ENCODE measurements at places on chromosomes 5 and 9. TPM values are rescaled to one million over a fixed set of nuclear protein-coding genes. Genes with fewer than 3 reads are reported as not detected.

The INSL6 gene
- polyA plus RNA-seq, result 0.54 TPM

The TNPO1 gene
- polyA plus RNA-seq, result 108 TPM

The FBXO10 gene
- 14.8 TPM for polyA plus RNA-seq

The PDGFRB gene
- 151 TPM for polyA plus RNA-seq

The PRDM9 gene
- polyA plus RNA-seq, result 0.01 TPM

The S1PR3 gene
- 60.5 TPM for polyA plus RNA-seq

The OTP gene
- not detected for polyA plus RNA-seq

The MTAP gene
- 38.5 TPM for polyA plus RNA-seq

The SUSD1 gene
- 41.1 TPM for polyA plus RNA-seq

The PCDHGA1 gene
- 1.0 TPM for polyA plus RNA-seq

The TAS2R1 gene
- polyA plus RNA-seq, result not detected

The SNCAIP gene
- polyA plus RNA-seq, result 19.9 TPM

The OR1Q1 gene
- polyA plus RNA-seq, result not detected

The SLC27A4 gene
- polyA plus RNA-seq, result 18.0 TPM

The KIF4B gene
- polyA plus RNA-seq, result 0.28 TPM

The SPINK7 gene
- 0.14 TPM for polyA plus RNA-seq

DNA sequence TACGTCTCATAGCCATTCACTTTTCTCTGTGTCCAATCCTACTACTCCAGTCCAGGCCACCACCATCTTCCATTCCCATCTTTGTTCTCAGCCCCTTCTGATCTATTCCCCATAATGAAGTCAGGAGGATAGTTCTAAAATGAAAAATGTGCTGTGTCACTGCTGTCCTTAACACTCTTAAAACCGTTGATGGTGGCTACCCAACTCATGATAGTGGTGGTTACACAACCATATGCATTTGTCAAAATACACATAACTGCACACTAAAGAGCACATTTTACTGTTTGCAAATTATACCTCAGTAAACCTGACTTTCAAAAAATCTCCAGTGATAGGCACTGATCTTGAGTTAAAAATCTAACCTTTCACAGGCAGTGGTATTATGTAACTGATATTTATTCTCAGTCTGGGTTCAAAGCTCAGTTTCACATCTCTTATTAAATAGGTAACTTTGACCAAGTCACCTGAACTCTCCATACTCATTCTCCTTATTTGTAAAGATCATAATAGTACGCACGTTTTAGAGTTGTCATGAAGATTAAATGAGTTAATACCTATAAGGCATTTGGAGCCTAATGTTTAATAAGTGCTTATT lies 24.6 kb upstream of the ADRB2 start:
- no peak for DNase-seq

GRCh38 chr9:68931821-68932220 lies 82.1 kb downstream of the PRKACG start:
- no peak for DNase-seq

DNA sequence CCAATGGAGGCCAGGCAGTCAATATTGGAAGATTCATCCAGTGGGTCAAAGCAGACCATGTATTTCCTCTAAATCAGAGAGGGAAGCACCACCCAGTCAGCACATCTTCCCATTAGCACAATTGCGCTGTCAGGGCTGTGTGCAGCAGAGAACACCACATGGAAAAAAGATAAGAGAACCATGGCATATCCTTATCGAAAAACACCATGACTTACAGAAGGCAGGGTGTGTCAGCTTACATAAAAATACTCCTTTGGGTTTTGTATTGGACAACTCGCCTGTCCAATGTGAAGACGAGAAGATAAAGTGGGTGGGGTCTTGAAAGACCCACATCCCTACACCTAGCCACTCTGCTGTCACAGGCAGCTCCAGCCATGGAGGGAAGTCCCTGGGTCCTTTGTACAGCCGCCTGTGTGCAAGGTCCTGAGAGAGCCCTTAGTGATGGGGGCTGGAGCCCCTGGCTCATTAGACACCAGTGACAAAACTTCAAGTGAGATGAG lies 71.9 kb upstream of the SPATA31E1 start:
- no peak for DNase-seq

GRCh38 chr5:36369219-36369690 lies 67.6 kb upstream of the RANBP3L start:
- no peak for DNase-seq

- no peak for DNase-seq
These were observed 32.1 kb downstream of the GDNF start for GRCh38 chr5:37807621-37808301.

- no peak for DNase-seq
These were observed 54.4 kb downstream of the DROSHA start for GRCh38 chr5:31477516-31477915.

- DNase-seq, result no peak
These were observed 30.8 kb downstream of the COL15A1 start for GRCh38 chr9:98974554-98974953.

DNA sequence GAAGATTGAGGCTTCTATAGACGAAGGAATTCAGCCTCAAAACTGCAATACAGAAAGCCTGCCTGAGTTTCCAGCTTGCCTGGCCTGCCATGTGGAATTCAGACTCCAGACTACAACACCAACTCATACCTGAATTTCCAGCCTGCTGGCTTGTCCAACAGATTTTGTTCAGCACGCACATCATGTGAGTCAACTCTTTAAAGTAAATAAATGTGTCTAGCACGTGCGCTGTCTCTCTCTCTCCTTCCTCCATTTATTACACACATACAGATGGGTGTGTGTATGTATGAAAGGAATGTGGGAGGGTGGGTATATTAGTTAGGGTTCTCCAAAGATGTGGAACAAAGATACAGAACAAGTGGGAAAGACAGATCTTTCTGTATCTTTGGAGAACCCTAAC lies 82.4 kb upstream of the TAS2R1 start:
- no peak for DNase-seq

DNA sequence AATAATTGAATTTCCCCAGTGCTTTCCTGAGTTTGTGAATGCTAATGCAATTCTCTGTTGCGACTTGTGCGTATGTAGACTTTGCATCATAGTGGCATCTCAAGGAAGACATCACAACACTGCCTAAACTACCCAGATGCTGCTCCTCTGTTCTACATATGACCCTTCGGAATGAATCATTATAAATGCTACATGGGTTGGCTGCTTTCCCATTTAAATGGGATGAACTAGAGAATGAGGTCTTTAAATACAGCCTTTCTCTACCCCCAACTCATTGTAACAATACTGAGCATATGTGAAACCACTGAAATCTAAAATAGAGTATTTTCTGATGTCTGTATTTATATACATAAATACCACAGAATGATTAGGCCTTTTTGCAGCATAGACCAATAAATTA lies 136.6 kb upstream of the ICE1 start:
- DNase-seq, result no peak

DNA sequence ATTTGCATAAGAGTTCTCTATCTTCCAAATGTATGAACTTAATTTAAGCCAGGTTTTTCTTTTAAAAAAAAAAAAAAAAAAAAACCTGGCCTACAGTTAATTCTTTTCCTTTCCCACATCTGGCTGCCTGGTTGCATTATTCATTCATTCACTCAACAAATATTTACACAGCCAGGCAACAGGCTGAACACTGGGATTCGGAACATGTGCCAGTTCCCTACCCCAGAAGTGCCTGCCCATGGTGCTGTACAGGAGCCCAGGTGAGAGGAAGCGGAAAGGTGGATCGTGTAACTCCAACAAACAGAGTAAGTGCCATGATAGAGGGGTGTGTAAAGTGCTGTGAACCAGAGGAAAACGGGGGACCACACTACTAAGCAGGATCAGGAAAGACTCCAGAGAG lies 93.6 kb downstream of the CDK5RAP2 start:
- no peak for DNase-seq

DNA sequence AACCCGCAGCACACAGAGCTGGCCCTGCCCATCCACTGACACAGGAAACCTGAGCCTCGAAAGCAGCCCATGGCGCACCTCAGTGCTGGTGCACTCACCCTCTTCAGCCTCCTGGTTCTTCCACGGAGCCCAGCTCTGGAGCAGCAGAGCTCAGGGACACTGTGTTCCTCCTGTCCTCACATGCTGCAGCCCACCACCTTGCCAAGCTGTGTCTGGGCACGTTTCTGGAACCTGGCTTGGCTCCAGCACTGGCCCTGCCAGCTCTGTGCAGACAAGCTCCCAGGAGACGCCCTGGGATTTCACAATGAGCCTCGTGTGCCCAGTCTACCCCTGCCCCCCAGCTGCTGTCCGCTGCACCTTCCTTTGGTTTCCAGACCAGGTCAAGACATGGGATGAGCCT lies 119.5 kb downstream of the SYK start:
- no peak for DNase-seq

DNA sequence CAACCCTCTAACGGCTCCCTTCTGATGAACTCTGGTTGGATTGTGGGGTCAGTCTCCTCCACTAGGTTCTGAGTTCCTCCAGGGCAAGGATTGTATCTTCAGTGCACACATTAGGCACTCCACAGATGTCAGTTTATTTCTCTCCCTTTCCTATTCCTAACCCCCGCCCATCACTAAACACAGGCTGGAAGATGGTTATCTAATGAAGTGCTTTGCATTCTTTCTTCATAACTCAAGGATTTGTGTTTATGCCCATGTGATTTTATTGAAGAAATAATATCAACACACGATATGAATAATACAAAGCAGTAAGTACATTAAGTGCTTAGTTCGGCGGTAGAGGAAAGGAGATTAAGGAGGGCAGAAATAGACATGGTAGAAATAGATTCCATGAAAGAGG lies 4.4 kb upstream of the CREBRF start:
- DNase-seq, result no peak

DNA sequence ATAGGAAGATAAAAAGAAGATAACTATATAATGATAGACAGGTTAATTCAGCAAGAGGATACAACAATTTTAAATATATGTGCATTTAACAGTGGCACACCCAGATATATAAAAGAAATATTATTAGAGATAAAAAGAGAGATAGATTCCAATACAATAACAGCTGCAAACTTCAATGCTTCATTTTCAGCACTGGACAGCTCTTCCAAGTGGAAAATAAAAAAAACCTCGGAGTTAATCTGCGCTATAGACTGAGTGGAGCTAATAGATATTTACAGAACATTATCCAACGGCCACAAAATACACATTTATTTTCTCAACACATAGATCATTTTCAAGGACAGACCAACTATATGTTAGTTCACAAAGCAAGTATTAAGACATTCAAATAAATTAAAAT lies 1229.5 kb upstream of the CDH6 start:
- no peak for DNase-seq

DNA sequence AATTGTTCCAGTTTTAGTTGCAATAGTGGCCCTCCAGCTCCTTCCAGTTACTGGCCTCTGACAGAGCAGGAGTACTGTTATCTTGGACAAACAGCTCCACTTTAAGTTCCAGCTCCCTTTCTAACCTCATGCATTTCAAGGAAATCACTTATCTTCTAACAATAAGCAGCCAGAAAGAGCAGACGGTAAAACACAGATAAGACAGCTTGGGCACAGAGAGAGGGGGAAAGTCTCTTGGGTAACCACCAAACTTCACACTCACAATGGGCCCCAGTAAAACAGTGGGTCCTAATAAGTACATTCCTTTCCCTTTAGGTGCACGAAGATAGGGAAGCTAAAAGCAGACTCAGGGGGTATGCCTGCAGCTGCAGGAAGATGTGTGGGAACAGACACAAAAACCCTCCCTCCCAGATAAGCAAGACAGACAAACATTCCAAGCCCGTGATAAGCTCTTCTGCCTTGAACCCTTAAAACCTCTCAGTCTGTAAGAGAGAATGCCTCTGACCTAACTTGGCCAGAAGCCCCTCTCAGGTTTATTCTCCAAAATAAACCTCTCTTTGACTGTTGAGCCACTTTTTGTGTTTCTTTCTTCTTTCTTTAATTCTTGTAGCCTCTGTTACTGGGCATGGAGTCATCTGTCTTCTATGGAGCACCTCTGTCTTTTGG lies 30.8 kb downstream of the OR1J1 start:
- no peak for DNase-seq

GRCh38 chr5:79853676-79854418 lies 137.2 kb downstream of the MTX3 start:
- DNase-seq, result no peak

DNA sequence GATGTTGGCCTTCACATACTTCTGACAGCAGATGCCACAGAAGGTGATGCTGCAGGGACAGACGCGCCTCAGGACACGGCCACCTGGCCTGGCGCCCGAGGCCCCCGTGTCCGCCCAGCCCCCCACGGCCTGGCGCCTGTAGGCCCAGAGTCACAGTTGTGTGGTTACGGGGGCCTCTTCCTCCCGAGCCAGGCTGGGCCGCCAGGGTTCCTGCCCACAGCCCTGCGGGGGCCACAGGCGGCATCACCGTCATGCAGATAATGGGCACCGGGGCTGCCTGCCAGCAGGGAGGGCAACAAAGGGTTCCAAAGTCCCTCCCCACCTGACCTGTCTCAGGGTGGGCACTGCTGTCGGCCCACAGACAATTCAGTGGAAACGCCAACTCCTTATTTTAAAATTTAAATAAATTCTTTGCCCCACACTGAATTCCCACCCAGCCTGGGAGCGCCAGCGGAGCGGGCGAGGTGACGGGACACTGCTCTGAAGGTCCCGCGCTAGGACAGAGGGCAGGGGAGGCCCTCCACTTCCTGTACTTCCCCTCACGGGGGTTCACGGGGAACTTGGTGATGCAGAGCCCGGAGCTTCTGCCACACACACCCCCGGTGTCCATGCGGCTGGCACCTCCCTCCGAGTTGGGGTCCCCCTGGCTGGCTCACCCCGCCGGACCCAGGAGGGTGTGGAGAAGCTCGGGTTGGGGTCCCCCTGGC lies 40.6 kb downstream of the EXOC3 start:
- DNase-seq, result no peak

GRCh38 chr9:104118916-104119315 lies 24.8 kb downstream of the SMC2 start:
- peak; percentile 27 for DNase-seq

DNA sequence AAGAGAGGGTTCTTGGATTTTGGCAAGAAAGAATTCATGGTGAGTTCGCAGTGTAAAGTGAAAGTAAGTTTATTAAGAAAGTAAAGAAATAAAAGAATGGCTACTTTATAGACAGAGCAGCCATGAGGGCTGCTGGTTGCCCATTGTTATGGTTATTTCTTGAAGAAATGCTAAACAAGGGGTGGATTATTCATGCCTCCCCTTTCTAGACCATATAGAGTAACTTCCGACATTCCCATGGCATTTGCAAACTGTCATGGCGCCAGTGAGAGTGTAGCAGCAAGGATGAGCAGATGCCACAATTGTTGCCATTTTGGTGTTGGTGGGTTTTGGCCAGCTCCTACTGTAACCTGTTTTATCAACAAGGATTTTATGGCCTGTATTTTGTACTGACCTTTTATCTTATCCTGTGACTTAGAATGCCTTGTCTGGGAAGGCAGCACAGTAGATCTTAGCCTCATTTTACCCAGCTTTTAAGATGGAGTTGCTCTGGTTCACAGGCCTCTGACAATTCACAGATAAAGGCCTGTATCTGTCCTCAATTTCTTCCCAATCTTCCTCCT lies 1026.1 kb upstream of the DMAC1 start:
- no peak for DNase-seq

GRCh38 chr5:44183312-44183711 lies 205.9 kb downstream of the FGF10 start:
- DNase-seq, result no peak
